ENCODE measurements at places on chromosomes 6 and 20. TPM values are rescaled to one million over a fixed set of nuclear protein-coding genes. Genes with fewer than 3 reads are reported as not detected.

DNA sequence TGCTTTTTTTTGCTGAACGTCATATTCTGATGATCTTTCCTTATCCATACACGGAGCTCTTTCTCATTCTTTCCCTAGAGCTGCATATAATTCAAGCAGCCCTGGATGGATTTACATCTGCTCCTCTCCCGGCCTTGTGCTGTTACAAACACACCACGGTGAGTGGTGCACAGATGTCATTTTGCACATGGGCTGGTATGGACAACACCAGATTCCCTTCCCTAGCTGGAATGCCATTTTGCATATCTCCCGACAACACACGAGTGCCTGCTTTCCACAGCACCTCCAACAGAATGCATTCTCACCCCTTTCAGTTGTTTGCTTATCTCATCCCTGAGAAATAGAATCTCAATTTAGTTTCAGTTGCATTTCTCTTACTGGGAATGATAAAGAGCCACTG is 69.5 kb upstream of the AFDN start:
- DNase-seq = no peak

Gene PI3
- total RNA-seq = not detected

GRCh38 chr6:52139985-52140680 is 46.0 kb upstream of the IL17A start:
- no peak for DNase-seq

Gene TBC1D22B
- total RNA-seq = 9.8 TPM

DNA sequence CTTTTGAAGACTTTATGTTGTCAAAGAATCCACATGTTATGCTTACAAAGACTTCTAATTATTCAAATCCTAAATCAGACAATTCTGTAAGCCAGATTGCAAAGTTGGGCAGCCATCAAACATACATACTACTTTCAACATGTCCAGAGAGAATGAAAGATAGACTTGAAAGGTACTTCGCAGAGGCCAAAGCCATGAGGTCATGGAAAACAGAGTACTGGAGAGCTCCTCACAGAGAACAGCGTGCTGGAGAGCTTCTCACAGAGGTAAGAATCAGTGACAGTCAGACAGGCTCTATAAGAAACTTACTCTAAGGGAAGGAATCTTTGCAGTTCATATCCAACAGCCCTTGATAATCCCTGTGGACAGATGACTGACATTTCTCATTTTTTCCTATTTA is 400.2 kb downstream of the GJA1 start:
- DNase-seq = no peak

DNA sequence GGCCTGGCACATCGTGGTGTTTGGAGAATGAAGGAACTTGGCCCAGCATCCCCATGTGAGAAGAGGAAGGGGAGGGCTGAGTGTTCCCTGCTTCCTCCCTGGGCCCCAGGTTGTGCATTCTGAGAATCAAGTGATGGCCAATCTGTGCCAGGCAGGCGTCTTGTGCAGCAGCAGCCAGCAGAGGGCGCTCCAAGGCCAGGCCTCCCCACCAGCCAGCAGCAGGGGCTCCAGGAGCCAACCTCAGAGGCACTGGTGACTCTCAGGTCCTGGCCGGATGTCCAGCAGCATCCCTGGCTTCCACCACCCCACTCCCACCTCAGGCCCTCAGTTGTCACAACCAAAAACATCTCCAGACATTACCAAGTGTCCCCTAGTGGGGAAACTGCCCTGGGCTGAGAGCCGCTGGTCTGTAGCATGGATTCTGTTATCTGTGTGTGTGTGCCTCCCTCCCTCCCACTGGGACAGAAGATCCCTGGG is 192.0 kb downstream of the PREX1 start:
- DNase-seq = no peak

DNA sequence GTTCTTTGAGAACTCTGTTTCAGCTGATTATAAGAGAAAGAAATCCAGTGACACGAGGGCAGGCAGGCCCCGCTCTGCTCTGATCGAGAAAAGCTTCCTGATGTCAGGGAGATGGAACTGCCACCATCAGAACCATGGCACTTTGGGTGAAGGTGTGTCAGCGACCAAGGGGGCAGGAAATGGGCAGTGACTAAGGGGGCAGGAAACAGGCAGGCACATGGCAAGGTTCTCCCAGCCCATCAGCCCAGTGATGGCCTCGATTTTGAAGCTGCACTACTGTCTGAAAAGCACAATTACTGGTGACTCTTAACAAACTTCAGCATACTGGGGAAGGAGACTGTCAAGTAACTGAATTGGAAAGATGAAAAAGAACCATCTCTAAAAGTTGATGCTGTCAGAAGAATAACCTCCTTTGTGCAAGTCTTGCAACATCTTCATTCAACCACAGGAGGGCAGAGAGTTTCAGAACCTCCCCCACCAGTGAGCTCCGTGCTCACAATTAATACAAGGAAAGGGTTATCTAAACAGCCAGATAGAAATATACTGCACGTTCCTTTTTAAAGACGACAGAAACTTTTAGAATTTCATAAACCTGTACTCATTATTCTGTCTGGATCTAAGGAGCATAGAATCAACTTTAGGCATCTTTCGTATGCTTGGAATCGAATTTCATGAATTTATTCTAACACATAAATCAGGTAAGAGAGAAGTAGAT is 39.1 kb downstream of the TMX4 start:
- no peak for DNase-seq

GRCh38 chr6:83480470-83480869 is 31.9 kb upstream of the PRSS35 start:
- no peak for DNase-seq

- no peak for DNase-seq
Observed at GRCh38 chr6:13177664-13178063, 150.7 kb downstream of the TBC1D7 start.

DNA sequence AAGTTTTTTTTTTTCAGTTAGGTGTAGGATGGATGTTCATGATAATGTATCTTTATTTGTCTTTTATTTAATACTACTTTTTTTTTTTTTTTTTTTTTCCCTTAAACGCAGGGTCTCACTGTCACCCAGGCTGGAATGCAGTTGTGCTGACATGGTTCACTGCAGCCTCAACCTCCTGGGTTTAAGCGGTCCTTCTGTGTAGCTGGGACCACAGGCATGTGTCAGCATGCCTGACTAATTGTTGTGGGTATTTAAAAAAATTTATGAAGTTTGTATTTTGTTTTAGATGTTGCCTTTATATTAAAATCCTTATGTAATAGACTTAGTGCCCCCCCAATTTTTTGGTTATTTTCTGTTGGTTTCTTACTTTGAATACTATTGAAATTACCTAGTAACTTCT is 42.6 kb downstream of the NCOA3 start:
- DNase-seq = no peak

Gene NCOA7
- total RNA-seq = 8.3 TPM

DNA sequence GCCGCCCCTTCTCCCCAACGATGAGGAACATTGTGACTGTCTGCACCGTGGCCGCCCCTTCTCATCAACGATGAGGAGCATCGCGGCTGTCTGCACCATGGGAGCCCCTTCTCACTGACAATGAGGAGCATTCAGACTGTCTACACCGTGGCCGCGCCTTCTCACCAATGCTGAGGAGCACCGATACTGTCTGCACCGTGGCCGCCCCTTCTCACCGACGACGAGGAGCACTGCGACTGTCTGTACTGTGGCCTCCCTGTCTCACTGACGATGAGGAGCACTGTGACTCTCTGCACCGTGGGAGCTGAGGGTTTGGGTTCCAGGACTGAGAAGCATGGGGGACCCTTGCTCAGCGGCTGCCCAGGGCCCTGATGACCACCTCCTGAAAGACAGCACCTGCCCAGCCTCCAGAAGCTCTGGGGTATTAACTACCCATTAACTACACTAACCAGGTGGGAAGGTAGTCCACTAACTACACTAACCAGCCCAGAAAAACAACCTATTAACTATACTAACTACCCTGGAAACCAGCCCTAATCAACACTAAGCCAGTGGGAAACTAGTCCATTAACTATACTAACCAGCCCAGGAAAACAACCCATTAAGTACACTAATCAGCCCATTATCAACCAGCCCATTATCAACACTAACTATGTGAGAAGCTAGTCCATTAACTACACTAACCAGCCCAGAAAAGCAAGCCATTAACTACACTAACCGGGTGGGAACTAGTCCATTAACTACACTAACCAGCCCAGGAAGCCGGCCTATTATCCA is 116.9 kb downstream of the TAF4 start:
- no peak for DNase-seq

DNA sequence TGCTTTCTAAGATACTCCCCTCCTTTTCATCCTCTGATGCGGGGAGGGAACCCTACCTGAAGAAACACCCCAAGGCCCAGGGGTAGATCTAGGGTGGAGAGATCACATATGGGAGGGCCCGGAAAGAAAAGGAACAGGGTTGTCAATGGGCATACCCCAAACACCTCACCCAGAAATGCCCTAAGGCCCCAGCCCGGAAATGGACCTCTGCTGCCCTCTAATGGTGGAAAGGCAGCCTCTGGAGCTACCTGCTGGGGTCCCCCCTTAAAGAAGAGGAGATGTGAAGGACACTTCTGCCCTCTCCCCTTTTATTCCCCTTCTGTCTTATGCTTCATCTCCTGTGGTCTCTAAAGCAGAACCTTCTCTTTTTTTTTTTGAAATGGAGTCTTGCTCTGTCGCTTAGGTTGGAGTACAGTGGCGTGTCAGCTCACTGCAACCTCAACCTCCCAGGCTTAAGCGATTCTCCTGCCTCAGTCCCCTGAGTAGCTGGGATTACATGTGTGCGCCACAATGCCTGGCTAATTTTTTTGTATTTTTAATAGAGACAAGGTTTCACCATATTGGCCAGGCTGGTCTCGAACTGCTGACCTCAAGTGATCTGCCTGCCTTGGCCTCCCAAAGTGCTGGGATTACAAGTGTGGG is 458 bp upstream of the ARMC12 start:
- DNase-seq = no peak

GRCh38 chr6:70079241-70079640 is 212.9 kb downstream of the COL19A1 start:
- DNase-seq = no peak

Gene HCRTR2
- not detected for total RNA-seq

Gene TRAPPC3L
- total RNA-seq = not detected

DNA sequence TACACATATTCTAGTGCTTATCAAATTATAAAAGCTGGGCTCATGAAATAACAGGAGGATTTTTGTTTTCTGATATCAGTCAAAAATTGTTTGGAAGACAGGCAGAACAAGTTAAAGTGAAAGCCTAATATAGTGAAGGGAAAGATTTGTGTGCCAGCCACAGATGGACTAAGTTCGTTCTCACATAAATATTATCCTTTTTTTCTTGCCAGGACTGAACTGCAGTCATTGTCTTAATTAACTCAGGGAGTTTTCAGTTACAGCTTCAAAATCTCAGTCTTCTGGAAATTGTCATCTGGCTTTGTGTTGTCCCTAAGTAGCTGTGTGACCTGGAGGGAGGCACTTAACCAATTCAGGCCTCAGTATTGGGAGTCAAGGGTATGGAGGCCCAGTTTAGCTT is 40.7 kb downstream of the PLCB4 start:
- no peak for DNase-seq

- peak; percentile 27 for DNase-seq
Observed at GRCh38 chr6:111210194-111210728, 123.0 kb downstream of the SLC16A10 start.

- no peak for DNase-seq
Observed at GRCh38 chr20:23212011-23212410, 125.9 kb upstream of the CD93 start.

- DNase-seq = no peak
Observed at GRCh38 chr6:81387163-81387562, 365.3 kb downstream of the TENT5A start.

- no peak for DNase-seq
Observed at GRCh38 chr6:15417811-15418210, 171.9 kb downstream of the JARID2 start.

Gene HLA-DPA1
- 6.8 TPM for total RNA-seq

- DNase-seq = no peak
Observed at GRCh38 chr6:29524444-29525310, 34.9 kb downstream of the UBD start.

DNA sequence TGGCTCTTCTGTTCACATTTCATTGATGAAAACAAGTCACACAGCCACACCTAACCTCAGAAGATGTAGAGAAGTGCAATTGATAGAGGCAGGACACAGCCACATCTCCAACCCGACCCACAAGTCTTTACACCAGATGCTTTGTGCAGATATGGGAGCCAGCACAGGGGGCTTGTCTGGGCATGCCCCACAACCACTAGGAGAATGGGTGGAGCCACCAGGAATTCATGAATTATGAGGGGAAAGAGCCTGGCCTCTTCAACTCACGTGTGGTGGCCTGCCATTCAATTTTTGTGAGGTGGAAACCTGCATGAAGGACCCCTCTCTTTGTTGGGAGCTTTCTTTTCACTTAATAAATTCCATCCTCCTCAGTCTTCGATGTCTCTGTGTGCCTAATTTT is 79.1 kb downstream of the OGFRL1 start:
- DNase-seq = no peak

- DNase-seq = no peak
Observed at GRCh38 chr6:53056273-53056672, 8.9 kb upstream of the FBXO9 start.

Gene PLEKHG1
- total RNA-seq = 12.1 TPM

Gene EDN3
- total RNA-seq = not detected

DNA sequence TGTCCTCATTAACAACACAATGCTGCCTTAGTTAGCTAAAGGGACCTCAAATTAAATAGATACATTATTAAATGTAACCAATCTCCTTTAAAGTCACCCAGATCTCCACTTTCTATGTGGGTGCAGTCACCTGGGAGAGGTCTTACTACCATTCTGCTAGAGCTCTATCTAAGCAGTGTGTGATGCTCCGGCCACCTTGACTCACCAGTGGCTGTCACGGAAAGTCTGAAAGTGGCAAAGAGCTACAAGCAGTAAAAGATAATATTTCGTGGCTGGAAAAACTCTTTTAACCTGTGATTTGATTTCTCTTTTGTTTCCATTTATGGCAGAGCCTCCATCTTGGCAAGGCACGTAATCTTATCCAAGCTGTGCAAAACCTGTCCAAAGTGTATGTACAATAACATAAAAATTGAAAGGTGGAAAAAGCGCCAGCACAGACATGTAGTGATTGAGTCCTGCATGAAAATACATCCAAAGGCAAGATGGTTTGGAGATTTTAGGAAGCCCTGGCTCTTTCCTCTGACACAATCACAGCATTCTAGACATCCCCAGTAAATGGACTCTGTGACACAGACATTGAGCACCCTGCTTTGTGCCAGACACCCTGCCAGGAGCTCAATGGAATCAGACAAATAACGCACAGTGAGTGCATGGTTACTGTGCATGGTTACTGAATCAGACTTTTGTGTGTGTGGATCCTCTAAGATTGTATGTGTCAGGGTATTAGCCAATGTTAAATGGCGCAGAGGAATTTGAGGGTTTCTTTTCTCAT is 116.6 kb downstream of the ADAT2 start:
- DNase-seq = no peak

- no peak for DNase-seq
Observed at GRCh38 chr6:8325743-8326142, 109.6 kb downstream of the SLC35B3 start.

DNA sequence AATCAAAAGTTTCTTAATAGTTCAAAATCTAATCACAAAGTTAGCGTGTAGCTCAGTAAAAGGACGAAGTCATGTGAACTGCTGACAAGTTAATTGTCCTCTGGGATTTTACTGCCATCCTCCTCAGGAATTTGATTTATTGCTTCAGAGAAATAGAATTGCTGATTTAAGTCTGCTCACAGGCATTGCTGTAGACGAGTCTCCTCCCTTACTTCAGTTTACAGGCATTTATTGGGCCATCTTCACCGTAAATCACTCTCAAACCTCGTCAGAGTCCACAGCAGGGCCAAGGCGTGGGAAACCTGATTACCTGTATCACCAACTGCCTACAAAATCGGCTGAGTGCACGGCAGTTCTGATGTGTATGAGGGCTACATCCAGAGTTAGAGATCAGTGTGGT is 119.1 kb upstream of the PDE10A start:
- no peak for DNase-seq

Data from epithelial cell of proximal tubule (primary cell).